ENCODE measurements at places on chromosomes 7 and 10.

DNA sequence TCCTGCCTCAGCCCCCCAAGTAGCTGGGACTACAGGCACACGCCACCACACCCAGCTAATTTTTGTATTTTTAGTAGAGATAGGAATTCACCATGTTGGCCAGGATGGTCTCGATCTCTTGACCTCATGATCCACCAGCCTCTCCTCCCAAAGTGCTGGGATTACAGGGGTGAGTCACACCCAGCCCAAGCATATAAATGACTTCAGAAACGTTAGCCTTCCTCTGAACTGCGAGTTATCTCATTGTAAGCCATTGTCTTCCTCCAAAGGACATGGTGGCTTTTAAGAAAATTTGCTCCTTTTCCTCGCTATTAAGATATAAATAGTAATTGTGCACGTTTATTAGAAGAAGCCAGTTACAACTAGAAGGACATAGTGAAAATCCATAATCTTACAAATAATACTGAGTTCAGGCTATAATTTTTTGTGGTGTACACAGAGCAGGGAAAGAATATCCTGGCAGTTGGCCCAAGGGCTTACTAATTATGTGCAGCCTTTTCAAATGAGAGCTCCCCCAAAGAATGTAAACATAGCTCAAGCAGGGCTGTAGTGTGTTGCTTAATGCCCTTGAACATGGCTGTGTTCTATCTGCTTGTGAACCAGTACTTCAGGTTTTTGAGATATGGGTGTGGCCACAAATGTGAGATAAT is 495.8 kb downstream of the PARD3 start:
- DNase-seq = peak; percentile 83

DNA sequence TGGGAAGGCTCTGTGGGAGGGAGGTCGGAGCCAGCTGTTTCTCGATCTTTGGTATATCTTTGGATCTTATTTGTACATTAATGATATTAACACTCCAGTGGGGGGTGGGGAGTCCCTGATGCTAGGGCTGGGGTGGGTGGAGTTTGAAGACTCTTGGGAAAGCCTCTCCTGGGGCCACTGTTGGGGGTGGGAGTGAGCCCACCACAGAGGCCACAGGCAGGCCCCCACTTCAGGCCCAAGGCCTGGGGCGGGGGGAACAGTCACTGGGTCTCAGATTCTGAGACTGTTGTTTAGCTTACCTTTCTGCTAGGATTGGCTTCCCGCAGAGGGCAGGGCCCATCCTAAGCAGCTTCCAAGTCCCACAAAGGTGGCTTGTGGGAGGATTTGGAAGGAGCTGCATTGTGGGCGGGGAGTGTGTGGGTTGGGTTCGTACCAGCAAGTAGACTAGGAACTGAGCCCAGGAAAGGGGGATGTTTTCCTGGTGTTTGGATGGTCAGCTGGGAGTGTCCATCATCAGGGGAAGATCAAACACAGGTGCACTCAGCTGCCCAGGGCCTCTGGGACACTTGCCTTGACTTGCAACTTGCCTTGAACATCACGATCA is 11.9 kb downstream of the YKT6 start:
- DNase-seq = no peak

- no peak for DNase-seq
These were observed 41.7 kb upstream of the WNT2 start for GRCh38 chr7:117364339-117365080.

- DNase-seq = no peak
These were observed 24.1 kb downstream of the ANTXRL start for GRCh38 chr10:46310851-46311250.

- DNase-seq = no peak
These were observed 12.1 kb upstream of the SNX13 start for GRCh38 chr7:17952387-17952786.

GRCh38 chr10:97726636-97727178 is 10.2 kb upstream of the ZFYVE27 start:
- DNase-seq = no peak

DNA sequence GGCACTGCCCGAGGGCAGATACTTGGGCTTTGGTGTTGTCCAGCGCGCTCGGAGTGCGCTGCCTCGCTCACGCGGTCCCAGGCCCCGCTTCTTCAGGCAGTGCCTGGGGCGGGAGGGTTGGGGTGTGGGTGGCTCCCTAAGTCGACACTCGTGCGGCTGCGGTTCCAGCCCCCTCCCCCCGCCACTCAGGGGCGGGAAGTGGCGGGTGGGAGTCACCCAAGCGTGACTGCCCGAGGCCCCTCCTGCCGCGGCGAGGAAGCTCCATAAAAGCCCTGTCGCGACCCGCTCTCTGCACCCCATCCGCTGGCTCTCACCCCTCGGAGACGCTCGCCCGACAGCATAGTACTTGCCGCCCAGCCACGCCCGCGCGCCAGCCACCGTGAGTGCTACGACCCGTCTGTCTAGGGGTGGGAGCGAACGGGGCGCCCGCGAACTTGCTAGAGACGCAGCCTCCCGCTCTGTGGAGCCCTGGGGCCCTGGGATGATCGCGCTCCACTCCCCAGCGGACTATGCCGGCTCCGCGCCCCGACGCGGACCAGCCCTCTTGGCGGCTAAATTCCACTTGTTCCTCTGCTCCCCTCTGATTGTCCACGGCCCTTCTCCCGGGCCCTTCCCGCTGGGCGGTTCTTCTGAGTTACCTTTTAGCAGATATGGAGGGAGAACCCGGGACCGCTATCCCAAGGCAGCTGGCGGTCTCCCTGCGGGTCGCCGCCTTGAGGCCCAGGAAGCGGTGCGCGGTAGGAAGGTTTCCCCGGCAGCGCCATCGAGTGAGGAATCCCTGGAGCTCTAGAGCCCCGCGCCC is at the start of gene NPY:
TSS of gene NPY (plus strand) at position 294 of the 802 bp plus-strand sequence. CDS start 1,051 bp downstream, outside the sequence.
- DNase-seq = no peak

- DNase-seq = no peak
These were observed 14.8 kb downstream of the CCL24 start for GRCh38 chr7:75798770-75799169.

DNA sequence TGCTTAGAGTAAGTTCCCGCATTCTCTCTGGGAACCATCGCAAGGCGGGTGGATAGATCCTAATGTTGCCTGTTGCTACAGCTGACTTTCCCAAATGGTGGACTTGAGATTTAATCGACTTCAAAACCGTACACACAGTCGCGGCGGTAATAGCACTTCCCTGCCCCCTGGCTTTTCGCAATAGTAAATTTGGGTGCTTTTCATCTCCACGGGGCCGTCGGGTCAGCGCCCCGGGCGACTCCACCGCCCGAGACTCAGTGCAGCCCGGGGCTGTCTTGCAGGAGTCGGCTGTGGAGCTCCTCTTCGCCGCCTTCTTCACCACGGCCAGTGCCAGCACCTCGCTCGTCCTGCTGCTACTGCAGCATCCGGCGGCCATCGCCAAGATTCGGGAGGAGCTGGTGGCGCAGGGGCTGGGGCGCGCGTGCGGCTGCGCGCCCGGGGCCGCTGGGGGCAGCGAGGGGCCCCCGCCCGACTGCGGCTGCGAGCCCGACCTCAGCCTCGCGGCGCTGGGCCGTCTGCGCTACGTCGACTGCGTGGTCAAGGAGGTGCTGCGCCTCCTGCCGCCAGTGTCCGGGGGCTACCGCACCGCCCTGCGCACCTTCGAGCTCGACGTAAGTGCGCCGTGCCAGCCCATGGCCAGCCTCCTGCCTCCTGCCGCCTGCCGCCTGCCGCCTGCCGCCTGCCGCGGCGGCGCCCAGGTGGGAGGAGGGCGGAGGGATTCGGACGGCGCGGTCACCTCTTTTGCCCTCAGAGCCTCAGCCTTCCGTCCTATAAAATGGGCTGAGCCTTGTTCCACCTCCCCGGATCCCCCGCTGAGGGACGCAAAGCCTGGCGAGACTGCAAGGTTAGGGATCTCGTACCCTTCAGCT is 5.3 kb downstream of the CYP26C1 start:
- no peak for DNase-seq

Measured in NCI-H2081 treated with DMSO at 0.1 percent for 48 hours (cell line).